Activated CD8-positive, alpha-beta T cell treated with anti-CD3 and anti-CD28 coated beads, Interleukin-2, amount 10 ng/mL, durations not matched to agents 7 days and 5 days (primary cell): ENCODE measurements at places on chromosomes 5 and 9. TPM values are rescaled to one million over a fixed set of nuclear protein-coding genes. Genes with fewer than 3 reads are reported as not detected.

The CDKN2B gene
- total RNA-seq: 3.1 TPM

DNA sequence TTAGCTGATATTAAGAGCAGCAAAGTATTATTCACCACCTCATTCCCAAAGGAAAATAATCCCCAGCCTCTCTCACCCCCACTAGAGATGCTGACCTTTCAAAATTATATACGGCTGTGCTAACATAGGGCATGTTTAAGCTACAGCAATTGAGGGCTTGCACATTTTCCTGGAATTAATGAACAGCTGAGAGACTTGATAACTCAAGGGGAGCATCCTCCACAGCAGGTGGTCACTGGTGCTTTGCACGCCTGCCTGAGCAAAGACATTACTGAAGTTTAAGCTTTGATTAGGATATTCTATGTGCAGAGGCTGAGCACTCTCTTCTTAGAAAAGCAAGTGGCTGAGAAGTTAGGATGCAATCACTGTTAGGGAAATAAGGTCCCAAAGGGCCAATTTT is 230.9 kb downstream of the FAM114A2 start:
- H3K36me3 ChIP-seq: no peaks in the 10 kb centered on the region
- no peak overlapping the region for H3K4me3 ChIP-seq
- no peak for DNase-seq
- H3K27me3 ChIP-seq: no peaks in the 10 kb centered on the region

The TMEM232 gene
- total RNA-seq: 0.47 TPM

- peaks cover 24% of the 10 kb centered on the region for H3K4me1 ChIP-seq
- no peak overlapping the region for H3K4me3 ChIP-seq
- H3K27ac ChIP-seq: no peak overlapping the region
- no peak for DNase-seq
These were observed 142.1 kb downstream of the AGTPBP1 start for GRCh38 chr9:85599540-85600105.

The NMUR2 gene
- total RNA-seq: not detected

- H3K27ac ChIP-seq: no peak overlapping the region
- H3K4me3 ChIP-seq: no peak overlapping the region
- H3K27me3 ChIP-seq: peaks cover 7% of the 10 kb centered on the region
- DNase-seq: no peak
These were observed 143.9 kb upstream of the SLC1A3 start for GRCh38 chr5:36462295-36463021.

The NXNL2 gene
- total RNA-seq: not detected

GRCh38 chr9:99093492-99093791 is 11.5 kb upstream of the TGFBR1 start:
- peak overlapping the region; percentile 98 for H3K27ac ChIP-seq
- H3K4me1 ChIP-seq: peaks cover 86% of the 10 kb centered on the region
- H3K27me3 ChIP-seq: no peaks in the 10 kb centered on the region
- peaks cover 74% of the 10 kb centered on the region for H3K36me3 ChIP-seq

The ARHGEF39 gene
- total RNA-seq: 17.3 TPM

GRCh38 chr5:53590759-53591158 is 30.3 kb downstream of the NDUFS4 start:
- H3K4me3 ChIP-seq: no peak overlapping the region
- H3K27ac ChIP-seq: no peak overlapping the region
- no peaks in the 10 kb centered on the region for H3K27me3 ChIP-seq

The TMEM252 gene
- not detected for total RNA-seq

The ZBTB5 gene
- total RNA-seq: 9.2 TPM

DNA sequence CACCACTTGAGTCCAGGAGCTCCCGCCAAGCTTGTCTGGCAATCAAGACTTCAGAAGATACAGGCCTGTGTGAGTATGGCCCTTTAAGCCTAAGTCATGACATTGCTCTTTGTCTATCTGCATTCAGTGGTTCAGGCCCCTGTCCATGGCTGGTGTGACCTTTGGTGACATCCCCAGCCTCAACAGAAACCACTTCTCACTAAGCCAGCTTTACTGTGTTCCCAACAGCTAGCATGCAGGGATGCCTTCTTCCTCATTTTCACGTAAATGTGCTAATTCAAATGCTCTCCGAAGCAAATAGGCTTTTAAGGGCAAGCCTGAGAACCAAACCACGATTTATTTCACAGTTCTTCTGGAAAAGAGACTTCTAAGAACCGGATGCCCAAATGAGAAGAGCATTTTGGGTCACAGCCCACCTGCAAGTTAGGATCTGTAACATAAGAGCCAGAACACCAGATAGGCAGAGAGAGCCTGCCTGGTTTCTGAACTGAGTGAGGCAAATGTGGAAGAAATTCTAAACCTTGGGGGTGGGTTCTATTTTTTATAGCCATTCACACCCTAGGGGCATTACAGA is 14.9 kb downstream of the CD180 start:
- peaks cover 48% of the 10 kb centered on the region for H3K36me3 ChIP-seq
- H3K27me3 ChIP-seq: no peaks in the 10 kb centered on the region
- H3K4me3 ChIP-seq: peak overlapping the region; percentile 40
- peak overlapping the region; percentile 77 for H3K27ac ChIP-seq
- DNase-seq: peak; percentile 44

GRCh38 chr5:54895816-54896341 is 89.5 kb downstream of the ESM1 start:
- peaks cover 55% of the 10 kb centered on the region for H3K27me3 ChIP-seq
- H3K4me3 ChIP-seq: no peak overlapping the region
- H3K27ac ChIP-seq: no peak overlapping the region
- no peak for DNase-seq
- H3K36me3 ChIP-seq: no peaks in the 10 kb centered on the region
- H3K4me1 ChIP-seq: peaks cover 4% of the 10 kb centered on the region

The CTNND2 gene
- not detected for total RNA-seq

The C9 gene
- not detected for total RNA-seq

The CDO1 gene
- not detected for total RNA-seq

GRCh38 chr5:65928322-65928752 is 2.0 kb downstream of the ERBIN start:
- H3K27ac ChIP-seq: peak overlapping the region; percentile 95
- H3K36me3 ChIP-seq: peaks cover 19% of the 10 kb centered on the region
- H3K27me3 ChIP-seq: peaks cover 12% of the 10 kb centered on the region
- H3K4me3 ChIP-seq: peak overlapping the region; percentile 94

The RBM27 gene
- total RNA-seq: 19.4 TPM

GRCh38 chr5:123540534-123540933 is 28.6 kb downstream of the CSNK1G3 start:
- DNase-seq: no peak
- H3K27me3 ChIP-seq: no peaks in the 10 kb centered on the region
- no peak overlapping the region for H3K27ac ChIP-seq
- H3K4me3 ChIP-seq: no peak overlapping the region
- peaks cover 17% of the 10 kb centered on the region for H3K4me1 ChIP-seq
- H3K36me3 ChIP-seq: peaks cover 7% of the 10 kb centered on the region

The FBP1 gene
- 0.31 TPM for total RNA-seq

The INSL4 gene
- not detected for total RNA-seq

DNA sequence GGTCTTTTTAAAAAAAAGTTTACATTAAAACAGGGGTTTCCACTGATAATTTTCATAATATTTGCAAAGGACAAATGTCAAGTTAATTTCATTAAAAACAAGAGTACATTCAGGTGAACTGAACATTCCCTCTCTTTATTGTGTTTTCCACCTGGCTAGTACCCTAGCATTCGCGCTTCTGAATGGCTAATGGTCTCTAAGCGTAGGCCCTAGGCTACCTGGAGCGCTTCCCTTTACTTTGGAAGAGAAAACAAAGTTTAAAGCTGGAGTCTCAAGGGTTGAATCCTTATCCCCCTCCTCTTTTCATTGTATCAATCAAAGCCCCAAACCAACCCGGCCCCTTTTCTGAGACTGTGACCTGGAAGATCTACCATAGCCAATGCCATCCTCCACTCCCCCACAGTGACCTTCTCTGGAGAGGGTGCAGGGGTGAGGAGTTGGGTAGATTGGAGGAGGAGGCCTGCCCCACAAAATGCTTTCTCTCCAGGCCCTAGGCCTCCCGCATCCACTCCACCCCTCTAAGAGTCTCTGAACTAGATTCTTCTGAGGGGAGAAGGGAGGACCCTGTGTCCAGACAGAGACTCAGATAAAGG is 73.3 kb upstream of the TBCA start:
- no peak for DNase-seq
- H3K4me1 ChIP-seq: peaks cover 27% of the 10 kb centered on the region
- H3K27ac ChIP-seq: no peak overlapping the region
- H3K27me3 ChIP-seq: peaks cover 66% of the 10 kb centered on the region
- no peaks in the 10 kb centered on the region for H3K36me3 ChIP-seq

GRCh38 chr5:67957374-67957773 is 258.2 kb upstream of the PIK3R1 start:
- no peak overlapping the region for H3K4me3 ChIP-seq
- no peak overlapping the region for H3K27ac ChIP-seq
- H3K27me3 ChIP-seq: peaks cover 7% of the 10 kb centered on the region

GRCh38 chr5:44246986-44247385 is 142.2 kb downstream of the FGF10 start:
- H3K36me3 ChIP-seq: no peaks in the 10 kb centered on the region
- no peak for DNase-seq
- H3K4me3 ChIP-seq: no peak overlapping the region
- H3K4me1 ChIP-seq: no peaks in the 10 kb centered on the region

DNA sequence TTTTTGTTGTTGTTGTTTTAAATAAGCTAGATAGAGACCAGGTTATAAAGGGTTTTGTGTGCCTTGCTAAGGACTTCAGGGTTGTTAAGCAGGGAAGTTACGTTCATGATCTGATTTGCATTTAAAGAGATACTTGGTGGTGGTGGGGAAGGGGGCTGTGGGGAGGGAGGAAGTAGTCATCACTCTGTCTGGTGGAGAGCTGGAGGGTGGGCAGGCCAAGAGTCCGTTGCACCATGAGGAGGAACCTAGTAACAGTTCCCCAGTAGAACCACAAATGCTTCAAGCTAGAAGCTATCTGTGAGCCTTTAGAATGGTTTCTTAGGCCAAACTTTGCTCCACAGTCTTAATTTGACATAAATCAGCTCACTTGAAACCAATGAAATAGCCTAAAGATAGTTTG is 18.7 kb upstream of the ROPN1L start:
- no peak overlapping the region for H3K4me3 ChIP-seq
- H3K27ac ChIP-seq: no peak overlapping the region
- no peak for DNase-seq
- peaks cover 68% of the 10 kb centered on the region for H3K36me3 ChIP-seq
- peaks cover 22% of the 10 kb centered on the region for H3K4me1 ChIP-seq
- no peaks in the 10 kb centered on the region for H3K27me3 ChIP-seq

The PCDHB1 gene
- not detected for total RNA-seq

The DAB2 gene
- not detected for total RNA-seq

GRCh38 chr9:91678807-91679580 is 255.4 kb upstream of the NFIL3 start:
- H3K36me3 ChIP-seq: no peaks in the 10 kb centered on the region
- H3K27me3 ChIP-seq: peaks cover 28% of the 10 kb centered on the region
- H3K4me3 ChIP-seq: no peak overlapping the region
- peaks cover 5% of the 10 kb centered on the region for H3K4me1 ChIP-seq
- no peak overlapping the region for H3K27ac ChIP-seq

DNA sequence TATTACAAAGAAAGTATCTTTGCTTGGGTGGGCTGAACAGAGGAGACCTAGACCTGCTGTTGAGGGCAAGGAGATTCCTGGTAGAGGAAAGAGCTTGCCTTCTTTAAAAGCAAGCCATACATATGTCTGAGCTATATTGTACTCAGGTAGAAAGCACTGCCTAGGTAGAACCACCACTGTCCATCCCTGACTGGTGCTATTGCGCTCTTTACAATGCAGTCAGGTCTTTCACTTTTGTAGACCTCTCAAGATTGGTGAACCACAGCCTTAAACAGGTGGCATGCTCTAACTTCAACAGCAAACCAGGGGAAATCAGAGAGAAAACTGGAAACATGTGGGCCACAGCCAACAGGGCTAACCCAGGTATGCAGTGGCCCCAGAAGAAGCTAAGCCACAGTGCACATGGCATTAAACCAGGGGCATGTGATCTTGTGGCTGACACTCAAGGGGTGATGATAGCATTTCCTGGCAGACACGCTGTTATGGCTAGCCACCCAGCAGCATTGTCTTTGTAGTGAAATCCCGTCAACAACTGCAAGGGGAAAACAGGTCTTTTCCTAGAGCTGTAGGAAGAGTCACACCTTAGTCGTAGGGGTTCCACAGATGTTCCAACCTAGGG is 253.9 kb upstream of the PCSK5 start:
- no peak overlapping the region for H3K27ac ChIP-seq
- H3K4me3 ChIP-seq: no peak overlapping the region
- DNase-seq: no peak
- H3K4me1 ChIP-seq: no peaks in the 10 kb centered on the region
- H3K36me3 ChIP-seq: no peaks in the 10 kb centered on the region

The PFN3 gene
- not detected for total RNA-seq

GRCh38 chr9:76680716-76681425 is 83.4 kb upstream of the PCA3 start:
- no peak overlapping the region for H3K4me3 ChIP-seq
- no peak for DNase-seq
- H3K4me1 ChIP-seq: peaks cover 7% of the 10 kb centered on the region
- H3K27me3 ChIP-seq: no peaks in the 10 kb centered on the region
- H3K27ac ChIP-seq: no peak overlapping the region
- H3K36me3 ChIP-seq: no peaks in the 10 kb centered on the region

The TMEM174 gene
- total RNA-seq: not detected

- H3K4me3 ChIP-seq: no peak overlapping the region
- no peak overlapping the region for H3K27ac ChIP-seq
- no peaks in the 10 kb centered on the region for H3K27me3 ChIP-seq
- H3K4me1 ChIP-seq: no peaks in the 10 kb centered on the region
These were observed 180.4 kb downstream of the GAS1 start for GRCh38 chr9:86766912-86767311.

The FRMPD1 gene
- not detected for total RNA-seq

GRCh38 chr5:23494558-23494957 is 12.9 kb upstream of the PRDM9 start:
- H3K4me3 ChIP-seq: no peak overlapping the region
- no peaks in the 10 kb centered on the region for H3K36me3 ChIP-seq
- DNase-seq: no peak
- H3K27ac ChIP-seq: no peak overlapping the region
- no peaks in the 10 kb centered on the region for H3K27me3 ChIP-seq
- H3K4me1 ChIP-seq: no peaks in the 10 kb centered on the region

The PDCD1LG2 gene
- total RNA-seq: 0.55 TPM

DNA sequence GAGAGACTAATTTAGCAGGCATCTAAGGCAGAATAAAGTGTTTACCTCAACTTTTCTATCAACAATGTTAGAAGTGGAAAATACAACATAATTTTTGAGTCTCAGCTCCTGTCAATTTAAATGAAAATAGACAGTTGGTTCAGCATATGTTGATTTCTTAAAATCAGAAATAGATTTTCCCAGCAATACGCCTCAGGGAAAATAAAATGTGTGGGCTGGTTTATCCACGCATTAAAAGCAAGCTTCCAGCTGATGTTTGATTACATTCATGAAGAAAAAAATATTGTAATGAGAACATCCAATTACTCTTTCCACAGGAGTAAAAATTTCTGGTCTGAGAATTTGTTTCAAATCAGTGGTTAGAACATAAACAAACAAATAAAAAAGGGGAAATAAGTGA is 166.3 kb downstream of the PDE4D start:
- no peak overlapping the region for H3K4me3 ChIP-seq
- H3K27me3 ChIP-seq: peaks cover 4% of the 10 kb centered on the region

The CCDC69 gene
- total RNA-seq: 87.6 TPM
